ENCODE measurements at places on chromosomes 5 and 9. TPM values are rescaled to one million over a fixed set of nuclear protein-coding genes. Genes with fewer than 3 reads are reported as not detected.

Gene PKD2L2
- not detected for total RNA-seq

Gene ST8SIA4
- 46.0 TPM for total RNA-seq

Gene PPP3R2
- total RNA-seq = not detected

Gene COL23A1
- 0.13 TPM for total RNA-seq

Gene ADGRD2
- not detected for total RNA-seq

Gene BTNL3
- total RNA-seq = not detected

Gene AFAP1L1
- 0.08 TPM for total RNA-seq

Gene FOXD4
- 0.30 TPM for total RNA-seq

Gene ZNF879
- total RNA-seq = 2.4 TPM

Gene ENC1
- total RNA-seq = 0.46 TPM

Gene CCL27
- total RNA-seq = 0.44 TPM

Gene ZBTB43
- total RNA-seq = 19.5 TPM

Gene ARID3C
- 0.25 TPM for total RNA-seq

Gene GRIA1
- total RNA-seq = not detected

Gene SLC6A18
- not detected for total RNA-seq

Gene CA9
- total RNA-seq = 5.5 TPM

Gene OR1L1
- not detected for total RNA-seq

Gene PCDHGA4
- 0.15 TPM for total RNA-seq

Gene TIMD4
- total RNA-seq = 0.65 TPM

Gene LAMC3
- total RNA-seq = 0.10 TPM

Gene IL5
- total RNA-seq = 17.6 TPM

Gene TEX48
- total RNA-seq = not detected

Gene MVB12B
- 7.5 TPM for total RNA-seq

Gene DNAI1
- total RNA-seq = not detected

Gene CAMK4
- 57.4 TPM for total RNA-seq

Gene CDH9
- total RNA-seq = not detected
